Stimulated activated CD4-positive, alpha-beta T cell treated with anti-CD3 and anti-CD28 coated beads, Interleukin-12 subunit alpha, Interleukin-12 subunit beta, amount 100 ng/mL, for 24 hours (primary cell): ENCODE measurements at places on chromosomes 13 and 19.

DNA sequence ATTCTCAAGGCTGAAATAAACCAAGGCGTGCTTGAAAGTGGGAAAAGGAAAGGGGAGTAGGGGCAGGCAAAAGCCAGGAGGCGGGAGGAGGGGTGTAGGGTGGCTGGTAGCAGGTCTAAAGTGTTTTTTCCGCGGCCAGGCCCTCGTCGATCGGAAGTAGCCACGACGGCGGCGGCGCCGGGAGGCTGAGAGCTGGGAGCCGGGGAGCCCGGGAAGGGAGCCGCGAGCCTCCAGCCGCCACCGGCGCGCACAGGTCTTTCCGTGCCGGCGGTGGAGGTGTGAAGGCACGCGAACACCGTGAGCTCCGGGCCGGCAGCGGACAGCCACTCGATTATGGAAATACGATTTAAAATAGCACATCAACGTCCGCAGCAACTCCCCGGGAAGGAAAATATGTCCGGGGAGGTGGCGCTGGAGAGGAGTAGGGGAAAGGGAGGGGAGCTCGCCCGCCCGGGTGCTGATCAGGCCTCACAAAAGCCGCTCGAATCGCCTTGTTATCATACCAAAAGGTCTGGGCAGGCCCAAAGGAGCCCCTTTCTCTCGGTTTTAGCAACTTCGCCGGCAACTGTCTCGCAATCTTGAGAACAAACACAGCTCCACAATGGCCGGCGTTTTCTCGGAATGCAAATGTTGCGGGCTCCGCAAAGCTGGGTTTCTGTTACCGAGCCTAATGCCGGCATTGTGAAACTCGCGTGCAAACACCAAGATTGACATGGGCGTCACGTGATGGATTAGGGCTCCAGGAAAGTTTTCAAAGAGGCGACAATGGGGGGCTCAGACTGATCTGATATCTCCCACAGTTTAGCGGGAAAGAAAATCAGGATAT, 2.9 kb upstream of the PCDH8 start:
- DNase-seq: no peak

DNA sequence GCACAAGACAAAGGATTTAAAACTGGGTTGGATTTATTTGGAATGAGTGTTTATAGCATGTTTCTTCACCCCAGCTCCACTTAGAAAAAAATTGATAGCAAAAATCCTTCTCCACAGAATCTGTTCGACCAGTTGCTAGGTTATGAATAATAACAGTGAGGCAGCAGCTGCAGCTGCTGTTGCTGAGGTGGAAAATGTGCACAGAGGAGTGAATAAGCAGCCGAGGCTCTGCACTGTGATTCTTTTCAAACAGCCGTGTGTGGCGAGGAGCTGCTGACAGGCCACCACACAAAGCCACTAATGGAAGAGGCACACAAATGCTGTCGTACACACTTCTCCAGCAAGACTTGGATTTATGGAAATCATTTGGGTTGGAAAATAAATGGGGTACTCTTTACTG, 6.4 kb upstream of the RASL11A start:
- no peak for DNase-seq

DNA sequence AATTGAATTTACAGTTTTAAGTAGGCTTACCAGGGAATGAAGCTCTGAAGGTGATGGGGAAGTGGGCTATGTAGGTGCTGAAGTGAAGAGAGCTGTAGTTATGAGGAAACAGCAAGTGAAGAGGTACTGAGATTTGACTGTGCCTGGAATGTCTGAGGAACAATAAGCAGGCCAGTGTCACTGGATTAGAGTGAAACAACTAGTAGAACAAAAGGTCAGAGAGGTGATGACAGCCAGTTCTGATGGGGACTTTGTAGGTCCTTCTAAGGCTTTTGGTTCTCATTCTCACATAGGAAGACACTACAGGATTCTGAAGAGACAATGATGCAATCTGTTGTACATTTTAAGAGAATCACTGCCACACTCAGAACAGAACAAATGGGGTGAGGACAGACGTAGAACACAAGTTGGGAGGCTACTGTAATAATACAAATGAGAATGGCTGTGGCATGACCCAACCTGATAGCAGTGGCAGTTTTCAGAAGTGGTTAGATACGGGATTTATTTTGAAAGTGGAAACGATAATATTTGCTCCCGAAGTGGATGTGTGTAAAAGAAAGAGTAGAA, 130.8 kb downstream of the MYCBP2 start:
- DNase-seq: no peak

GRCh38 chr13:85693889-85694511, 105.2 kb downstream of the SLITRK6 start:
- no peak for DNase-seq

DNA sequence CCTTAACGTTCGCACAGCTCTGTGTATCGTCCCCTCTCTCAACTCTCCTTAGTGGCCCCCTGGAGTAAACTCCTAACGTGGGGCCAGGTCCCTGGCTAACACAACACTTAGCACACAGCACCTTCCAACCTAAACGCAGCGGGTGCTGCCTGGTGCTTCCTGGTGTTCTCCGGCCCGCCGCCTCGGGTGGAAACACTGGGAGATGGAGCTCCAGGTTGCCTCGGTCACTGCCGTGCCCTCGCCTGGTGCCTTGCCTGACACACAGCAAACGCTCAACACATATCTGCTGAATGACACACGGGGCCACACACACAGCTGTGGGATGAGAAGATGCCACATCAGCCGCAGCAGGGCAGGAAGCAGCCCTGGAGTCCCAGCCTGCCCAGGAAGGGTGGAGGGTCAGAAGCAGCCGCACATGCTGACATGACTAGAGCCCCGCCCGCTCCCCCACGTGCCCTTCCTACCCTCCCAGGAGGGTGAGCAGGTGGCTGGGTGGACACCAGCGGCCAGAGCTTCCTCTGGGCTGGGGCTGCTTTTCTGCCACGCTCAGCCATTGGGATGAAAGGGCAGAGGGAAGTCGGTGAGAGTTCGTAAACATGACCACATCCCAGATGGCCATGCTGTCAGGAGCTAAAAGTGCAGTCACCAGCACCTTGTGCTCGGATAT, 6.6 kb downstream of the PEPD start:
- no peak for DNase-seq

- no peak for DNase-seq
These were observed 66.6 kb upstream of the C1QTNF9B start for GRCh38 chr13:23963947-23964346.

DNA sequence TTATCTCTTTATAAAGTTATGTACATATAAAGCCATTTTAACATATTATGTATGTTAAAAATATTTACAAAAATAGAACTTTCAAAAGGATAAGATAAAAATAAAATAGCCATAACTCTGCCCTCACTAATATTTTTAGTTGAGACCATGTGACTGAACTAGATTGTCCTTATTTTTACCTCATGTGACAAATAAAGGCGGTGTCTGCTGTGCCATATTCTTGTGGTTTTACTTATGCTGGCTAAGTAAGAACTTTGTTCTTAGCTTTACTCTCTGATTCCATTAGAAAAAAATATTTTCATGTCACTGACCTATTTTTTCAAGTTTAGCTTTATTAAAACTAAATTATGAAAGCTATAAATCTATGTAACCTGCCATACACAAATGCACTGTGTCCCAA, 135.6 kb upstream of the TSC22D1 start:
- no peak for DNase-seq

GRCh38 chr19:6236310-6237291, 43.2 kb downstream of the MLLT1 start:
- DNase-seq: no peak

- no peak for DNase-seq
These were observed 18.1 kb downstream of the DDX39A start for GRCh38 chr19:14400951-14401431.

GRCh38 chr19:2251106-2252054, 2.3 kb downstream of the AMH start:
- DNase-seq: no peak

DNA sequence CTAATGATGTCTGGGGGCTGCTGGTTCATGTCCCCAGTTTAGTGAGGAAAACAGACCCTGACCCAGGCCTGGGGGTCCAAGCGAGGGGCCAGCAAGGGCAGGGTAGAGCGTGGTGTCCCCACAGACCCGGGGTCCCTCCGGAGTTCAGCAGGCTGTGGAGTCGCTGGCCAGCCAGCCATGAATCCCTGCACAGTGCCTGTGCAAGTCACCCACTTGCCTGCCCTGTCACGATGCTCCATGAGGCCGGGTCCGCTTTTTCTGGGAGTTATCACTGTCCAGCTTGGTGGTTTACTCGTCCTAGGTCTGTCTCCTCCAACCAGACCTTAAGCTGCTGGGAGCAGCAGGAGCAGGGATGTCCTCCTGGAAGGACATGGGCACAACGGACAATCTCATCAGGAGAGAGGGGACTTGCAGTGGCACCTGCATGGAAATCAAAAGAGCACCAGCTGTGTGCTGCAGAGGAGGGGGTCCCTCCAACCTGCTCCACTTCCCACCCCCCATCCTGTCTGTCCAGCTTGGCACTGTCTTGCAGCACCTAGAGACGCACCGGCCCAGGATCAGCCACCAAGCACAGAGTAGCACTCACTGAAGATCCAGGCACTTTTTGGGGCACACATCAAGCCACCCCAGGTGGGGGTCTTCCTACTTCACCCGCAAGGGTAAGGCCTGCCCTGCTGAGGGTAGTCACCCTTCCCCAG, 121.8 kb downstream of the URI1 start:
- no peak for DNase-seq

DNA sequence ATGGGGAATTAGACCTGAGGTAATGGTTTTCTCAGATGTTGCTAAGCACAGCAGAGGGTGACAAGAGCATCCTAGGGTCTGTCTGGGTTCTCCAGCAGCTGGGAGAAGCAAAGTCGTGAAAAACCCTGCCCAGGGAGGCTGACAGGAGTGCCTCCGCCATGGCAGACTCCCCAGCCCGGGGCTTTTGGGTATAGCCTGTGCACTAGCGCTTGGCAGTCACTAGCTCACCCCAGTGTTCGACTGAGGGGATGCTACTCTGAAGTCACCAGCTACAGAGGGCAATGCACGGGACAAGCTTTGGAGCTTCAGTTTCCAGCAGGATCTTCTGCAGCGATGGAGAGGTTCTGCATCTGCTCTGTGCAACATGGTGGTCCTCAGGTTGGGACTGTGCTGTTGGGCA, 87.5 kb downstream of the ING1 start:
- no peak for DNase-seq

DNA sequence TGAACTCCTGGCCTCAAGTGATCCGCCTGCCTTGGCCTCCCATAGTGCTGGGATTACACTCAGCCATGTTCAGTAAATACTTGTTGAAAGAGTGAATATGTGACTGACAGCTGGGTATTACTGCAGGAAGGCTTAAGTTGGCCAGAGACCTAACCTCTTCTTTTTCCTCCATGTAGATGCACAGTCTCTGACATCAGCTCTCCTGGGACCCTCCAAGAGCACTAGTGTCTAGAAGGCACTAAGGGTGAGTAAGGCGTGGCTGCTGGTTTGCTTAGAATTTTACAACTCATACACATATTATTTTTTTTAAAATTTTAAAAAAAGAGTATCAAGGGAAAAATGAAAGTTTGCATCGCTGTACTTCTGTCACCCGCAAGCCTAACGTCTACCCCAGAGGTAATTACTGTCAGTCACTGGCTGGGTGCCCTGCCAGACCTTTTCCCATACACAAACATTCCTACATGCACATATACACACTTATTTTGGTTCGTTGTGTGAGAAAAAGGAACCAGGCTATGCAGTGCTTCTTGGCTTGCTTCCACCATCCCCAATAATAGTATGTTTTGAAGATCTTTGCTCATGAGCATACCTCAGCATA, 122.0 kb downstream of the SIPA1L3 start:
- no peak for DNase-seq

DNA sequence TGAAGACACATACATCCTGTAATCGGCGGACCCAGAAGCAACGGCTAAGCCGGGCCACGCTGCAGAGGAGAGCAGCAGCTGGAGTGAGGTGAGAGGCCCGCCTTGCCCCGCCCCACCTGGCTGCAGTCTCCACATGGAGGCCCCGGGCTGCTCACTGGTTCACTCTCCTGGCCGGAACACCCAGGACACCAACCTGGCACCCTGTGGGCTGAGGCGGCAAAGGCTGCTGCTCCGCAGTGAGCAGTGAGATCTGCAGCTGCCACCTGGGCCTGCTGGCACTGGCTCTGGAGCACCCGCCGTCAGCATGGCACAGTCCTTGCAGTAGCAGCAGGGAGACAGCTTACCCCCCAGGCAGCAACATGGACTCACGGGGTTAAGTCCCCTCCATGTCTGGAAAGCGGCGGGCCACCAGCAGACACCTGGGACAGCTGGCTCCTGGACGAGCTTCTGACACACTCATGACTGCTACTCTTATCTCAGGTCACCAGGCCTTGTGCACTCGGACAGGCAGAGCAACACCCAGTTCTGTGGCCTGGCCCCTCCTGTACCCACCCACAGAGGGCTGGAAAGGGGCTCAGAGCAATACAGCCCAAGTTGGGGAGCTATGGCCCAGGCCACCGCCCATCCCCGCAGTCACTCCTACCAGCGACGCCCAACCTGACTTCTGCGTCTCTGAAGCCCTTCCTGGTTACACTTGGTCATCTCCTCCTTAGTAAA, 13.2 kb upstream of the KPTN start:
- no peak for DNase-seq

DNA sequence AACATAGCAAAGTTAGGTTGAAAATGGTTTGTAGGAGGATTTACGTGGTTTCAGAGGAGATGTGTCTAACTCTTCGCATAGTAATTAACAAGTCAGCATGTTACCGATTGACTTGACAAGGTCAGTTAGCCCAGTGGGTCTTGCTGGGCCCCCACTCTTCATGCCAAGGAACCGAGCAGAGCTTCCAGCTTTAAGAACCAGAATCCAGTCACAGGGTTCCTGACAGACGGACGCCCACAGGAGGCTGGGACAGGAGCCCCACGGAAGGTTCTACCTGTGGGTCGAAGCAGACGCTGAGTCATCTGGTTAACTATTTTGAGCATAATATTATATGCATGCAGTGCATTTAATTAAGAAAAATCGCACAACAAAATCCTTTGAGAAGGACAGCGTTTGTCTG, 3.5 kb downstream of the TMEM255B start:
- no peak for DNase-seq

DNA sequence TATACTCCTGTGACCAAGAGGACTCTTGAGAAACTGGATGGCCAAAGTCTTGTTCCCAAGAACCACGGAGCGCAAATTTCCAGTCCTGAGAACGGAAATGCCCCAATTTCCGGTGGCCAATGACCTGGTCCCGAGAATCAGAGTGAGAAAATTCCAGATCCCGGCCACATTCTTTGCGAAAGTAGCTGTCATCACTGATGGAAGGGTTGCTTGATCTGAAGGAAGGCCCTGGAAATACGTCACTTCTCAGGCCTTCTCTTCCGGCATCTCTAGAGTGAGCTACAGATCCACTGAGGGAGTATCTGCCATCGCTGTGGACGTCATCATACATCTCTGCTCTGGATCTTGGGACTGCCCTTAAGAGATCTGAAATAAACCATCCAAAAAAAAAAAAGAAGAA, 7.5 kb downstream of the SUGP2 start:
- DNase-seq: no peak

GRCh38 chr13:113849981-113850721, 13.7 kb downstream of the GAS6 start:
- DNase-seq: no peak
